ENCODE measurements at places on chromosomes 3 and 15.
A peak's percentile ranks its signal among the peaks of the same experiment; 100 is the strongest.

DNA sequence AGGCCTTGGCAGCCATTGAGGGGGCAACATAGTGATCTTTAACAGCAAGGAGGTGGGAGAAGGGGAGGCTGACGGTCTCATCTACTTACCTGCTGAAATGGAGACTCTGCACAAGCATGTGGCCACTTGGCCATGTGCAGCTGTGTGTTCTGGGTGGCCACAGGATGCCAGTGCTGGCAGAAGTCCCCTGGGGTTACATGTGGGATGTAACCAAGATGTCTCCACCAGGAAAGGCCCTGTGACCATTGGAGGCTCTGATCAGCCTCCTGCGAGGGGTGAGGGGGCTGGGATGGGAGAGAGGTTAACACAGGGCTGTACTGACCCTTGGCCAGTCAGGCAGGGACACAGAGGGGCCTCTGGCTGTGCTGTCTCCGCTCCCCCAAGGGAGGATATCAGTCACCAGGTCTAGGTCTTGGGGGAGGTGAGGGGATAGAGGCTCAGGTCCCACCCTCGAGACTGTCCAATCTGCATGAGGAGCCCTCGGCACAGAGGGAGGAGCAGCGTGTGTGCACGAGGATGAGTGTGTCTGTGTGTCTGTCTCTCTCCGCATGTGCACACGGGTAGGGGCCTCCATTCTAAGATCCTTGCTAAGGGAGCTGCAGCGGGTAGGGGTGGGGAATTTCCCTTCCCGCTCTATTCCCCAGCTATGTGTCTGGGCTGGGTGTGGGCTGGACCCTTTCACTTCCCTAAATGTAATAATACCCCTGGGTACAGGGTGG is 19.5 kb downstream of the PRKCD start:
- H3K4me3 ChIP-seq, result no peak overlapping the region
- H3K4me1 ChIP-seq, result no peaks in the 10 kb centered on the region
- H3K36me3 ChIP-seq, result peaks cover 6% of the 10 kb centered on the region
- no peak for DNase-seq
- no peak overlapping the region for H3K27ac ChIP-seq

- H3K27me3 ChIP-seq, result no peaks in the 10 kb centered on the region
- H3K27ac ChIP-seq, result no peak overlapping the region
- no peak for DNase-seq
Measured at GRCh38 chr3:64332459-64333350, 107.4 kb upstream of the PRICKLE2 start.

DNA sequence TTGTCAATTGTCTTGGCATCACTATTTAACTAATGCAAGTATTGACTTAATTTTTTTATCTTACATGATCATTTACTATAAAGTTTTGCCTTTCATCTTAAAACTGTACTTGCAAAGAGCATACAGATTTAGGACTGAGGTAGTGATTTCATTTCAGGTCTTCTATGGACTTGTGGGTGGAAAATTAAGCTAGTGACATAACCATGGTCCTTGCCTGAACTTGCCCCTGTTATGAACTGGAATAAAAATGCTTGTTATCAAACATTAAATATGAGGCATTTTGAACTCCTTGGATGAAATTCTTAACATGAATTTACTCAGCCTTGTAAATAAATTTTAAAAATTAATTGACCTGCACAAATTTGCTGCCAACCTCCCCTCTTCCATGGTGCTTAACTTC is 712.0 kb downstream of the NAALADL2 start:
- no peak for DNase-seq
- no peak overlapping the region for H3K27ac ChIP-seq
- no peaks in the 10 kb centered on the region for H3K27me3 ChIP-seq
- H3K4me3 ChIP-seq, result no peak overlapping the region

GRCh38 chr3:128588147-128588546 is 62.5 kb downstream of the RPN1 start:
- H3K4me1 ChIP-seq, result no peaks in the 10 kb centered on the region
- no peak overlapping the region for H3K4me3 ChIP-seq
- no peaks in the 10 kb centered on the region for H3K27me3 ChIP-seq
- peaks cover 11% of the 10 kb centered on the region for H3K36me3 ChIP-seq
- no peak overlapping the region for H3K27ac ChIP-seq

DNA sequence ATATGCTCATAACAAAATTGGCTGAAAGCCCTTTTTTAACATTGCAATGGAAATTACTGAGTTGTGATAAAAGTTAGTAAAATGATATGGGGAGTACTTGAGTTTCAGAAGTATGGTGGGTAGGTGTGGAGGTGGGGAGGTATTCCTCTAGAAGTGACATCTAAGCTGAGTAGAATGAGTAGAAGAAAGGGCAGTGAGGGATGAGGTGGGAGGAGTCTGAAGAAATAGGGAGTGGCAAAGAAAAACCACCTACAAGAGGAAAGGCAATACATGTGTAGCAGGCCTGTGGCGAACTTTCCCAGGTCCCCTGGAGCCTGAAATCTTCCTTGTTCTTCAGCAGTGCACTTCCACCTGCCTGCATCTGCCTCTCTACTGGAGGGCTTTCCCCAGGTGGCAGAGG is 52.8 kb upstream of the DIPK2A start:
- DNase-seq, result no peak
- H3K4me1 ChIP-seq, result no peaks in the 10 kb centered on the region
- H3K4me3 ChIP-seq, result no peak overlapping the region
- H3K36me3 ChIP-seq, result no peaks in the 10 kb centered on the region
- H3K27me3 ChIP-seq, result peaks cover 2% of the 10 kb centered on the region

GRCh38 chr15:73127302-73127936 is 75.2 kb downstream of the NEO1 start:
- H3K36me3 ChIP-seq, result peaks cover 6% of the 10 kb centered on the region
- H3K27ac ChIP-seq, result no peak overlapping the region

- no peak overlapping the region for H3K4me3 ChIP-seq
- no peak overlapping the region for H3K27ac ChIP-seq
- no peaks in the 10 kb centered on the region for H3K36me3 ChIP-seq
- no peaks in the 10 kb centered on the region for H3K4me1 ChIP-seq
- no peaks in the 10 kb centered on the region for H3K27me3 ChIP-seq
Measured at GRCh38 chr3:66280304-66280703, 59.5 kb downstream of the SLC25A26 start.

- H3K4me3 ChIP-seq, result no peak overlapping the region
- H3K27me3 ChIP-seq, result no peaks in the 10 kb centered on the region
- H3K36me3 ChIP-seq, result no peaks in the 10 kb centered on the region
- no peak overlapping the region for H3K27ac ChIP-seq
- peaks cover 10% of the 10 kb centered on the region for H3K4me1 ChIP-seq
- DNase-seq, result no peak
Measured at GRCh38 chr3:31918179-31919150, 62.6 kb downstream of the OSBPL10 start.

- no peak overlapping the region for H3K4me3 ChIP-seq
- peaks cover 2% of the 10 kb centered on the region for H3K27me3 ChIP-seq
- no peaks in the 10 kb centered on the region for H3K4me1 ChIP-seq
- no peak overlapping the region for H3K27ac ChIP-seq
- no peak for DNase-seq
Measured at GRCh38 chr3:17954801-17955200, 212.4 kb upstream of the TBC1D5 start.

- no peak for DNase-seq
- peaks cover 17% of the 10 kb centered on the region for H3K36me3 ChIP-seq
- peaks cover 2% of the 10 kb centered on the region for H3K27me3 ChIP-seq
- H3K4me1 ChIP-seq, result peaks cover 2% of the 10 kb centered on the region
- H3K4me3 ChIP-seq, result no peak overlapping the region
- peak overlapping the region; percentile 23 for H3K27ac ChIP-seq
Measured at GRCh38 chr3:43346978-43347749, 60.8 kb downstream of the SNRK start.

GRCh38 chr15:38992506-38992905 is 427.9 kb upstream of the RASGRP1 start:
- H3K27ac ChIP-seq, result no peak overlapping the region
- H3K4me1 ChIP-seq, result no peaks in the 10 kb centered on the region
- H3K36me3 ChIP-seq, result no peaks in the 10 kb centered on the region
- no peak for DNase-seq
- no peak overlapping the region for H3K4me3 ChIP-seq

- no peaks in the 10 kb centered on the region for H3K36me3 ChIP-seq
- H3K4me1 ChIP-seq, result no peaks in the 10 kb centered on the region
- H3K27ac ChIP-seq, result no peak overlapping the region
- H3K27me3 ChIP-seq, result no peaks in the 10 kb centered on the region
Measured at GRCh38 chr15:38351466-38351865, 98.8 kb downstream of the SPRED1 start.

GRCh38 chr3:154540950-154541604 is 111.1 kb upstream of the GPR149 start:
- no peak overlapping the region for H3K4me3 ChIP-seq
- H3K27me3 ChIP-seq, result no peaks in the 10 kb centered on the region
- no peaks in the 10 kb centered on the region for H3K36me3 ChIP-seq
- H3K4me1 ChIP-seq, result no peaks in the 10 kb centered on the region
- H3K27ac ChIP-seq, result no peak overlapping the region
- DNase-seq, result no peak

- peak overlapping the region; percentile 52 for H3K27ac ChIP-seq
- H3K36me3 ChIP-seq, result peaks cover 6% of the 10 kb centered on the region
- no peak for DNase-seq
Measured at GRCh38 chr3:52483577-52484381, 11.4 kb upstream of the STAB1 start.

- no peak overlapping the region for H3K27ac ChIP-seq
- no peaks in the 10 kb centered on the region for H3K27me3 ChIP-seq
- no peak for DNase-seq
- H3K4me3 ChIP-seq, result no peak overlapping the region
- H3K4me1 ChIP-seq, result peaks cover 3% of the 10 kb centered on the region
Measured at GRCh38 chr15:68447209-68447608, 15.2 kb upstream of the ITGA11 start.

All from glutamatergic neuron (in vitro differentiated cells).